ENCODE measurements at places on chromosomes 3 and 15.

GRCh38 chr3:114127517-114127916, 51.3 kb downstream of the DRD3 start:
- no peak for DNase-seq

GRCh38 chr15:85302271-85302670, 78.1 kb upstream of the AKAP13 start:
- DNase-seq, result no peak

DNA sequence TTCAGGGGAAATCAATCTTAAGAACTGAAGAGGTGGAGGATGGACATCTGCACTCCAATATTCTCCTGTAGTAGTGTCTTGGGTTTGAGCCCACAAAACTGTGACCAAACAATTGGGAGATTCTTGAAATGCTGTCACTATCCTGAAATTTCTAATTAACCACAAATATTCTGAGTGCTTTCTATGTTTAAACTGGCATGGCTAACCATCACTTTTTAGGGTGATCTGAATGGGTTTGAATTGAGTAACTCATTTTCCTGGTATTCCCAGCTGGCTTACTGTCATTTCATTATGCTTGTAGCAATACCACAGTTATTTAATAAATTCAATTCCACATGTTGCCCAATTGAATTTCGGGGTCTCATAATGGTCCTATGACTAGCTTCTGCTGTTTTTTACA, 216.9 kb upstream of the DCBLD2 start:
- DNase-seq, result no peak

- no peak for DNase-seq
These were observed 4.5 kb upstream of the ZNF280D start for GRCh38 chr15:56737791-56738190.

- DNase-seq, result no peak
These were observed 228.7 kb upstream of the CGNL1 start for GRCh38 chr15:57147621-57148020.

DNA sequence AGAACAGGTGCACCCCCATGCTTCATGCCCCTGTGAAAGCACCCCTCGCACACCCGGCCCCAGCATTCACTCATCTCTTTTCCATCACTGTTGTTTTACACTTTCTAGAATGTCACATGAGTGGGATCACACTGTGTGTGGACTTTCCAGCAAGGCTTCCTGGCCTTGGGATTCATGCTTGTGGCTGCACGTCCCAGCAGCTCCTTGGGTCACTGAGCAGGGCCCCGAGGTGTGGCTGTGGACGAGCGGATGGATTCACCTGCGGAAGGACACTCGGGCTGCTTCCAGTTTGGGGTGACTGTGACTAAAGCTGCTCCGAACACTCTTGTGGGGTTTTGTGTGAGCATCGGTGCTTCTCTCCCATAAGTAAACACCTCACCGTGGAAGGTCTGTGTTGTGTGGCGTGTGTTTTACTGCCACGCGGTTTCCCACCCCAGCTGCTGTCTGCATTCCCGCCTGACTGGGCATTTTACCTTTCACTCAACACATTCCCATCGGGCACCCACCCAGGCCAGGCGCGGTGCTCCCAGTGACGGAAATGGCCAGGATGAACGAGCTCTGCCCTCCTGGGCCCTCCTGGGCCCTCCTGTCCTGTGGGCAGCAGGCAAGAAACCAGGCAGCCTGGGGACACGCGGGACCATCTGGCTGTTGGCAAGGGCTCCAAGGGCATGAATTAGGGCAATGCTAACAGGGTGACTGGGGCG, 41.4 kb downstream of the DNAJB8 start:
- DNase-seq, result no peak

GRCh38 chr3:59820352-59820934, 770.6 kb upstream of the CFAP20DC start:
- DNase-seq, result no peak

DNA sequence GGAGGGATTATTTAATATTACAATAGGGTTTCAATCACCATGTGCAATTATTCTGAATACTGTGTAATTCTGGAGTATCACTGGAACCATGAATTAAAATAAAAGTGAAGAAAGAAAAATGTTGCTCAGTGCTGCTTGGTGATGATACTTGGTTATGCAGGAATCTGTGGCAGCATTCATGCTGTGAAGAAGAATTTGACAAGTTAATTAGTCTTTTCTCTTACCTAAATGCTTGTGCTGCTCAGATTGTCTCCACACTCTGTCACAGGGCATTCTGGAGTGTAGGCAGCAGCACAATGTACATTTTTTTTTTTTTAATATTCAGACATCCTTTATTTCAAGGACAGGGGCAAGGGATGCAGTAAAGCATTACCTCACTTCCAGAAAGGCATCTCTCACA, 749.3 kb upstream of the CADM2 start:
- DNase-seq, result no peak

DNA sequence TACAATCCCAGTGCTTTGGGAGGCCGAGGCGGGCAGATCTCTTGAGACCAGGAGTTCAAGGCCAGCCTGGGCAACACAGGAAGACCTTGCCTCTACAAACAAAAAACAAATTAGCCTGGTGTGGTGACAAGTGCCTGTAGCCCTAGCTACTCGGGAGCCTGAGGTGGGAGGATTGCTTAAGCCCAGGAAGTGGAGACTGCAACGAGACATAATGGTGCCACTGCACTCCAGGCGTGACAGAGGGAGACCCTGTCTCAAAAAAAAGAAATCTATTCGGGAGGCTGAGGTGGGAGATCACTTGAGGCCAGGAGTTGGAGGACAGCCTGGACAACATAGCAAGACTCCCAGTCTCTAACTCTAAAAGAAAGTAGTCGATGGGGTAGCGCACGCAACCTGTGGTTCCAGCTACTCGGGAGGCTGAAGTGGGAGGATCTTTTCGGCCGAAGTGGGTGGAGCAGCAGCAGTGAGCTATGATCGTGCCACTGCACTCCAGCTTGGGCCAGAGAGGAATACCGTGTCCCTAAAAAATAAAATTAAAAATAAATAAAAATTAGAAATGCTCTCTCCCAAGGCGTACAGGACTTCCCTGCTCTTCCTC, 775 bp downstream of the C3orf33 start:
- peak; percentile 1 for DNase-seq

DNA sequence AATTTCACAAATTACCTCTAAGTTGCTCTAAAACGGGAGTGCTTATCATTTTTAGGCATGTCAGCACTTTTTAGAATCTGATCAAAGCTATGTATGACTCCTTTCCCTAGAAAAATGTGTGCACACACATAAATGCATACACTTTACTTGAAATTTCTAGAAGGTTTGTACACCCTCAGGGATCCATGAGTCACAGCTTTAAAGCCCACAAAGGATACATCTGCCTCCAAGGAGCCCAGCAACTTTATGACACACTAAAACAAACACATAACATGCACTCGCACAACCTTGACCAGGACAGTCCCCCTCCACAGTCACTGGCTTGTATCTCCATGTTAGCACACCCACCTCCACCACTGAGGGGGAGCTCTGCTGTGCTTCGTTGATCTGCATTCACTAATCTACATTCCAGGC, 722.0 kb upstream of the CFAP20DC start:
- no peak for DNase-seq

GRCh38 chr3:10280177-10280529, 12.6 kb downstream of the GHRL start:
- no peak for DNase-seq

- DNase-seq, result no peak
These were observed 25.8 kb upstream of the BLM start for GRCh38 chr15:90691369-90691768.

GRCh38 chr3:54533856-54534255, 394.0 kb downstream of the LRTM1 start:
- no peak for DNase-seq

DNA sequence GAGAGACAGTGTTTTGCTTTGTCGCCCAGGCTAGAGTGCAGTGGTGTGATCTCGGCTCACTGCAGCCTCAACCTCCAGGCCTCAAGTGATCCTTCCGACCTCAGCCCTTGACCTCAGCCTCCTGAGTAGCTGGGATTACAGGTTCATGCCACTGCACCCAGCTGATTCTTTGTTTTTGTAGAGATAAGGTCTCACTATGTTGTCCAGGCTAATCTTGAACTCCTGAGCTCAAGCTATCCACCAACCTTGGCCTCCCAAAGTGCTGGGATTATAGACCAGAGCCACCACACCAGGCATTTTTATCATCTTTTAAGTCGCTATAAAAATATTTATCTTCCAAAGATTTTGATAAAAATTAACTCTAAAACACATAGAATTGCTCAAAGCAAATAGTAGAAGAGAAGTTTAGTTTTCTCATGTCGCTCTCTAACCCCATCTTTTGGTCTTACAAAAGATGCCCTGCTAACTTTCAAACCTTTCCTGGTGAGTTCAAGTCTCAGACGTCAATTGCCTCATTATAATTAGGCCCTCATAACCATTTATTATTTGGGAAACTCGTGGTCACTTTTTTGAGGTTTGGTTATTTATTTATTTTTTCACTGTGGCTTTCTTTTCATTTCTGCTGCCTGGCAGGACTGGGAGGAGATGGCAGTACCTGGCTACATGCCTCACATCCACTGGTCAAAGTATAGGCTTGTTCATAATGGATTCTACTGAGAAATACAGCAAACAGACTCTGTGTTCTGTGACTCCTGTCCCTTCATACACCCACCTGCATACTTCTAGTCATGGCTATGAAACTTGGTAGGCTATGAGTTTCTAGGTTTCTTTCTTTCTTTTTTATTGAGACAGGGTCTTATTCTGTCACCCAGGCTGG, 48.3 kb upstream of the DPPA4 start:
- DNase-seq, result no peak

DNA sequence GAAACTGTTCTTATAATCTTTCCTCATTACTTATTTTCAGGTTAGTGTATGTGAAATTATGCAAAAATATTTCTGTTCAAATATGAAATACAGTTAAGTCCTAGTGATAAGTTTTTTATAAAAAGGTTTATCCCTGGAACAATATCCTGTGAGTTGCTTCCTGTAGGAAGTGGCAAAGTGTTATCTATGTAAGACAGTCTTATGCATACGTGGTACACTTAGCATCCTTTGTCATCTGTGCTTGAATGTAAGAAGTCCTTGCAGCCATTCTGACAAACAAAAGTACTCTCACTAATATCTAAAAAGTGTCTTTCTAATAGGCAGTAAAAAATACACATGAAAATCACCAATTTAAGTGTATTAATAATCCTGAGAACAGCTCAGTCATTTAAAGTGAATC, 372.5 kb upstream of the BCHE start:
- DNase-seq, result no peak

DNA sequence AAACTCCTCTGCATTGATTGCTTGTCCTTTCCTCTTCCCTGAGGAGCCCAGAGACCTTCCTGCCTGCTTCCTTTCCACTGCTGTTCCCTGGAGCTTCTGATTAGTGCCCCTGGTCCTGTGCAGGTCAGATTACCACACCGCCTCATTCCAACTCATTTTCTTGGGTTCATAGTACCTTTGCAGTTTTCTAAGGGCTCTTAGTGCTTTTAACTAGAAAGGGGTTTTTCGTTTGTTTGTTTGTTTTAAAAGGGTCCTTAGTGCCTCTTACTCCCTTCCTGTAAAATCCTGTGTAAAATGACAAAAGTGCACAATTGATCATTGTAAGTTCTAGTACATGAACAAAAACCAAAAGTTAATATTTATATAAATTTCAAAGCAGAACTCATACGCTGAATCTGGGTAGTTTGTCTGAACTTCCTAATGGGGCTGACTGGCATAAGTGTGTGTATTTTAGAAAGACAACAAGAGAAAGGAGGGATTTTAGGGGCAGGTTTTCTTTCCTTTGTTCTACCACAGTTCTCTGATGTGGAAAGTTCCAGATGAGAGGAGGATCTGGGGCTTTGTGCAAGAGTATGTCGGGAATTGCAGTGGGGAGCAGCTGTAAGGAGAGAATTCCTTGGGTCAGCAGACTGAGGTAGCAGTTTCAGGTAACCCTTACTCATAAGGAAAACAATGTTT, 30.6 kb downstream of the SNRK start:
- no peak for DNase-seq

GRCh38 chr3:127699416-127700300, 26.9 kb downstream of the ABTB1 start:
- DNase-seq, result no peak

DNA sequence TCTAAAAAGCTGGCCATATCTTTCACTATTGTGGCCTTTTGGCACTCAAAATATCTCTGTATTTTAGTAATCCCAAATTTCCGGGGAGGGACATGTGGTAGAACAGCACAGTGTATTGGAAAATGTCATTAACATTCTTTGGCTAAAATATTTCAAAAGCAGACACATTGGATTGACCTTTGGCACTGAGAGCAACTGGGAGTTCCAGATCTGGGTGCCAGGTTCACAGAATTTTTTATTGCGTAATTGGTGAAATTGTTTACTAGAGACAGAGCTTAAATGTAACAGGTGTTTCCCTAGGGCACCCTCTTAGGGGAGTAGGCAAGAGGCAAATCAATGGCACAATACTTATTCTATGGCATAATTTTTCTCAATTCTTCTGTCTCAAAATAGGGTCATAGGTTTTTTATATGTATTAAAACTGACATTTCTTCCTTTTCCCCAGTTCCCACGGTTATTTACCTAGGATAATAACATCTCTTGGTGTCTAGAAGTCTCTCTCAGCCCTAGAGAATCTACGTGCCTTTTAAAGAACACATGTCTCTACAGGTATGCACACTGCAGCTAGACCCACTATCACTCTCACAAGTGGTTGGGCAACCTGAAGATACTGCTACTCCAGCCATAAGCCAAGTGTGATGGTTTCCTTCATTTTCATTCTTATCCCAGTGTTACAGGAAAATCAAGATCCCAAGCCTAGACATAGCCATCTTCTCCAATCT, 10.6 kb downstream of the RBMS3 start:
- DNase-seq, result no peak

- DNase-seq, result no peak
These were observed 34.8 kb downstream of the CCDC80 start for GRCh38 chr3:112606098-112606497.

- no peak for DNase-seq
These were observed 45.1 kb upstream of the CP start for GRCh38 chr3:149266736-149267135.

DNA sequence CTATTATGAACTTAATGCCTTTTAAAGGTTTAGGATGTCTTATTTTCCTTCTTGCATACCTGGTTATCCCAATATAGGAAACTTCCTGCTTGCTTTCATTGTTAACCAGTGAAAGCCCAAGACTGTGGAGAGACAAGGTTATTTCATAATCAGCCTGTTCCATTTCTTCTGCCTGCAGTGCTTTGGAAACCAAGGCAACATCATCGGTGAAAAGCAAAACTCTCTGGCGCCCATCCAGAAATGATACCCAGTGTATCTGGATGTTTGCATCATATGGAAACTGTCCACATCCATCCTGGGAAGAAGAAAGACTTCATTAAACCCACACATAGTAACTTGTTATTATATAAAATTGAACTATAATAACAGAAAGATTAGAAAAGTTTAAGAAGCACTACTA, 170.1 kb downstream of the VPS13C start:
- no peak for DNase-seq

- DNase-seq, result no peak
These were observed 87.3 kb upstream of the ROPN1 start for GRCh38 chr3:124078953-124079911.

All from activated CD4-positive, alpha-beta T cell treated with anti-CD3 and anti-CD28 coated beads, Interleukin-2, amount 50 U/mL, for 4 hours (primary cell).